Stimulated activated CD8-positive, alpha-beta memory T cell treated with anti-CD3 and anti-CD28 coated beads, Interleukin-7, amount 100 ng/mL, for 24 hours (primary cell): ENCODE measurements at places on chromosomes 2 and 18.

- DNase-seq, result no peak
These were observed 82.2 kb downstream of the ASAP2 start for GRCh38 chr2:9288681-9289338.

DNA sequence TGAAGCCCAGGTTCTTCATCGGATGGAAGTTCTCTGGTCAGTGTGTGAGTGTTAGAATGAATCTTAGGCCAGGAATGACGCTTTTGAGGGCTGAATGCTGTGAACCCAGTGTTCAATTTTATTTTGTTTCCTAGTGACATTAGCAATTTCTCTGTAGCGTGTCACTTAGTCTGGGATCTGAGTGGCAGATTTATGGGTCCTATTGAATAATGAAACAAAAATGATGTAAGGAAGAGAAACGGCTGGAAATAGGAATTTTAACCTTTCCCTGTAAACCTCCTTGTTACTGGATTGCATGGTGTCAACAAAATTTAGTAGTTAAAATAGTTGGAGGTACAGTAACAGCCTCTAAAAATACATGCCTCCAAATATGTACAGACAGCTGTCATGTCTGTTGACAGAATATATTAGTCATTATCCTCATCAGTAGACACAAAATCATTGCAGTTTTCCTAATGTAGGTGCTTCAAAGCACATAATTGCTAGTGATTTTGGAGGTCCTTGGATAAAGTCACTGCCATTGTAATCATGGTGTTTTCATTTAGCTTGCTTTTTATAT, 223.8 kb upstream of the SPRED2 start:
- no peak for DNase-seq

DNA sequence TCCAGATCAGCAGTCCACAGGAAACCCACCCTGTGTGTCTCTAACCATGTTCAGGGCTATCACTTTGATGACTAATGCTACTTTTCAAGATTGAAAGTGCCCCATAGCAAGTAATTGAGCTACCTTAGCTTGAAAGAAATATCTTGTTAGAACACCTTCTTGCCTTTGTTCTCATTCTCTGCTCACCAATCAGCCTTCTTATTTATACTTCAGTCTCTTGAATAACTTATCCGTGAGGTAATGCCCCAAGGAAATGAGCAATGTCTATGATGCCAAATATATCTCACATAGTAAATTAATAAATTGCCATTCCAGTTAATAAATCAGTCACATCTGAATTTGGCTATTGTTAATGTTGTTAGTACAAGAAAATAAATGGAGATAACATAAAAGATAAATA, 141.6 kb downstream of the WDPCP start:
- no peak for DNase-seq

DNA sequence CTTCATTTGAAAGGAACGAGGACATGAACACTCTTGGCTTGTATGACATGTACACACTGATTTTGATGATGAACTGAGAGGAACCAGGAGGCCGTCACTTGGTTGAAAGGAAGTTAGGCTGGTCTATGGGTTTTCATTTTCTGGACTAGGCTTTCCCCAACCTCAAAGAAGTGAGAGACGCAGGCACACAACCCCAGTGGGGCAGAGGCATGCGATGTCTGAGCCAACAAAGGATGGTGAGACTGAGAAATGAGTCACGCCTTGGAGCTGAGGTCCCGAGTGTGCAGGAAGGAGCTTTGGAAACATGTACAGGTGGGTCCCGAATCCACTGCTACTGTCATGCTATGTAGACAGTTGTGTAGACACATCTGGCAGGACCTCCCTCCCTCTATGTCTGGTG, 24.1 kb downstream of the SIGLEC15 start:
- DNase-seq, result no peak

DNA sequence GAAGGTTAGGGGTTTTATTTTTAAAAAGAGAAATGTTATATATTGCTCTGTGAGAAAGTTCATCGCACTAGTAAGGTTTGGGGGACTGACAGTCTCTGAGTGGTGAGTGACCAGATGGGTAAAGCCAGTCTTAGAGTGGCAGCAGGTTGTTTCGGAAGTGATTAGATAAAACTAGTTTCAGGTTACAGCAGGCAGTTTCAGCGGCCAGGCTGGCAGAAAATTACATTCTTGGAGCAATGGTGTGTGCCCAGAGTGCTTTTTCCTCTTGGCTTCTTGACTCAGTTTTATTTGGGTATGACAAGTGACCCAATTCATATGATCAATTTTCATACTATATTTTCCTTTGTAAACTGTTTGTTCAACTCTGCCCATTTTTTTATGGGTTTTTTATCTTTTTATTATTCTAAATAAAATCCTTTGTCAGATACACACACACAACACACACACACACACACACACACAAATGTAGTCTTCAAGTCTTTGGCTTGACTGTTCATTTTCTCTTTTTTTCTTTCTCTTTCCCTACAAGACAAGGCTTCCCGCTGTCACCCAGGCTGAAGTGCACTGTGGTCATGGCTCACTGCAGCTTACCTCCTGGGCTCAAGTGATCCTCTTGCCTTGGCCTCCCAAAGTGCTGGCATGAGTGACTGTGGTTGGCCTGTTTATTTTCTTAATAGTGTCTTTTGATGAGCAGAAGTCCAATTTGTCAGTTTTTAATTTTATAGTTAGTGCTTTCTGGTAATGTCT, 30.9 kb downstream of the RALBP1 start:
- DNase-seq, result no peak

GRCh38 chr2:158823486-158824237, 28.5 kb downstream of the DAPL1 start:
- no peak for DNase-seq

GRCh38 chr2:50443868-50444630, 587.9 kb downstream of the NRXN1 start:
- DNase-seq, result no peak

DNA sequence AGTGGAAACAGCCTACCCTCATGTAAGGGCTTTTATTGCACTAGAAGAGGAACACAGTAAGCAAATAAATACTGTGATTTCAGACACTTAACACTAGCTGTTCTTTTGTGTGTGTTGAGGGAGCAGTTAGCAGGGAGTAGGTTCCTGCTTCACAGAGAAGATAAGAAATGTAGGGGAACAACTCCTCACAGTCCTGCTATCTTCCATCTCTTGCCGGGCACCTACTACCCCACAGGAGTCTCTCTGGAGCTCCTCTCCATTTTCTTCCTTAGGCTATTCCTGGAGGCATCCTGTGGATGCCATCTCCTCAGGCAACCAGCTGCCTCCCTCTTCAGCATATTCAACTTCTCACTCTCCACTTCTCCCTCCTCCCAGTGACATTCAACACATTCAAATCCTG, 145.0 kb downstream of the SRBD1 start:
- DNase-seq, result no peak

DNA sequence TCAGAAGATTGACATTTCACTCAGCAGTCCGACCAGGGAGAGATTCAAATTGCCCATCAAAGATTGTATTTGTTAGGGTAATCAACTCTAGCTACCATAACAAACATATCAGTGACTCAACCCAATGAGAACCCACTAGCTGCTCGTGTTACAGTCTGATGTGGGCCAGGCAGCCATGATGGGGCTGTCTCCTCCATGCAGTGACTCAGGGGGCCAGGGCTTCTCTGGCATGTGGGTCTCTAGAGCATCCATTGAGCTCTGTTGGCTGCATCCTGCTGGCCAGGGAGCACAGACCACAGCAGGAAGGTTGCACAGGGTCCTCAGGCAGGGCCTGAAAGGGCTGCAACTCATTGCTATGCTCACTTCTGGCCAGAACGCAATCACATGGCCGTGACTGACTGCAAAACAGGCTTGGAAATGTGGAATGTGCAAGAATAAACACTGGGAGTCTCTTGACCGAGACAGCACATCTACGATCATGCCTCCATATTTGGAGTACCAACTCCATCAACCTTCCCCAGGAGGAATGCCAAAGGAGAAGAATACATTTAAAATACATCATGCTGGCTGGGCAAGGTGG, 216.8 kb downstream of the EIPR1 start:
- DNase-seq, result no peak

DNA sequence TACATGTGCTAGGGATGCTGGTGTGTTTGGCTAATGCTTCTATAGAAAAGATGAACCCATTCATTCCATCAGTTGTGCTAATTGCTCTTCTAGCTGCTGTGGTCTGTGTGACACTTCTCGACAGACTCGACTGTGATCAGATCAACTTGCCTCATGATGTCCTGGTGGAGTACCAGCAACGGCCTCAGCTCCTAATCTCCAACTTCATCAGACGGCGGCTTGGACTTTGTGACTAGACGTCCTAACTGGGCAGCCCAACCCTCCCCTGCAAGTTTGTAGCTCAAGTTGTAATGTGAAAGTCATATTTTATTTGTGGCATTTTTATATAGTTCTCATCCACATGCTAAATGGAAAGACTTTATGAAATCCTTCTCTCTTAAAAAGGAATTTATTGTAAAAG, 33.0 kb downstream of the UPP2 start:
- DNase-seq, result no peak

- DNase-seq, result no peak
These were observed 104.3 kb downstream of the PRKCE start for GRCh38 chr2:45755585-45756335.

DNA sequence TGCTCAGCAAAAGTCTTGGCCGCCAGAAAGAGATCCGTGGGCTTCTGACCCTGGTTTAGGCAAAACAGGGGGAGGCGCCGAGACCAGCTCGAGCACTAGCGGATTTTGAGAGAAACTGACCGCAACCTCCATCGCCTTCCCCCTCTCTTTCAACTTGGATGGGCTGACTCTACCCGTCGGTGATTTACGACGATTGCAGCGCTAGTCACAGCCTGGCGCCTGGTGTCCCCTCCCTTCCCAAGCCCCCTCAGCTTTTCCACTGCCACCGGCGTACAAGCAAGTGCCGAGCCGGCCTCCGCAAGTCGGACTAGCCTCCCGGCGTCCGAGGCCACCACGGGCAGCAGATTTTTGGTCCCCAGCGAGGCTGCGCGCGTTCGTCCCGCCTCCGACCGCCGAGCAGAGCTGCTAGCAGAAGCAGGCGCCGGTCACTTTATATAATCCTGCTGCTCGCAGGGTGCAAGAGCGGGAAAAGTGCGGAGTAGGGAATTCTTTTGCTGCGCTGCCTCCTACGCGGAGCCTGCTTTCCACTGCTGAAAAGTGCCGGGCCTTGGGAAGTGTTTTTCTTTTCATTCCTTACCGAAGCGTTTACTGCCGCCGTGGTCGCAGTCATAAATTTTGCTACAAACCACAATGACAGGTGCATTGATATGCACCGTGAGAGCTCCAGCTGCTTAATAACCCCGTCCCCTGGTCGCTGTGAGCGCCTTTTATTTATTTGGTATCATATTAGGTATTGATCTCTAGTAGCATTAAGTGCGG, 7.7 kb downstream of the HOXD3 start:
- no peak for DNase-seq

DNA sequence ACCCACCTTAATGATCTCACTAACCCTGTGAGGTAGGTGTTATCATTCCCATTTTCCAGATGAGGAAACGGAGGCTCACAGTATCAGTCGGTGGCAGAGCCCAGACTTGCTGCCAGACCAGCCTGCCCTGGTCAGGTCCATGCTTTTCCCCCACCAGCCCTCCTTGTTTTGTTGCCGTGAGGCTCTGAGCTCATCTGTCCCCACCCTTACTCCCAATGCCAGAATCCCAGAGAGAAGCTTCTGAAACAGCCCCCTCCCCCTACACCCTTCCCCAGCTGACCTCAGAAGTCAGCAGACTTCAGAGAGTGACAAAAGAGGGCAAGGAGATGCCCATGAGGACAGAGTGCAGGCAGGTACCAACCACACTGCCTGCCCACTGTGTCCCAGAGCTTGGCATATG, 20.8 kb upstream of the TNS1 start:
- DNase-seq, result no peak

- no peak for DNase-seq
These were observed 5.8 kb upstream of the ANKRD12 start for GRCh38 chr18:9130806-9131205.

GRCh38 chr2:205934443-205934842, 151.5 kb downstream of the INO80D start:
- no peak for DNase-seq

- DNase-seq, result no peak
These were observed 37.3 kb upstream of the TANK start for GRCh38 chr2:161122772-161123530.

DNA sequence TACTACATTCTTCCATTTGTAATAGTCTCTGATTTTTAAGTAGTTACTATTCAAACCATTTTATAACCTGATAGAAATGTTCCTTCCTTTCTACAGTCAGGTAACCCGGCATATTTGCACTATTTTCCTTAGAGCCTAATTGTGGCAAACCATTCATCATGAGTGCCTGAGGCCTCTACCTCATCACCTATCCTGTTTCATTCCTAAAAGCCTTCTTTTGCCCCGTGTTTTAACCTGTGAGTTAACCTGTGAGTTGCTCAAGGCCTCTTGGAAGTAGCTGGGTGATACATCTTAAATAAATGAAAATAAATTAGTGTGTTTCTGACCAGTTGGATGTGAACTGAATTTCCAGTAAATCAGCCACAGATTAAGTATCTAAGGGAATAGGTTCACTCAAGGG, 6.5 kb upstream of the KLHL29 start:
- DNase-seq, result no peak

GRCh38 chr2:24517247-24517646, 26.2 kb downstream of the NCOA1 start:
- DNase-seq, result no peak

DNA sequence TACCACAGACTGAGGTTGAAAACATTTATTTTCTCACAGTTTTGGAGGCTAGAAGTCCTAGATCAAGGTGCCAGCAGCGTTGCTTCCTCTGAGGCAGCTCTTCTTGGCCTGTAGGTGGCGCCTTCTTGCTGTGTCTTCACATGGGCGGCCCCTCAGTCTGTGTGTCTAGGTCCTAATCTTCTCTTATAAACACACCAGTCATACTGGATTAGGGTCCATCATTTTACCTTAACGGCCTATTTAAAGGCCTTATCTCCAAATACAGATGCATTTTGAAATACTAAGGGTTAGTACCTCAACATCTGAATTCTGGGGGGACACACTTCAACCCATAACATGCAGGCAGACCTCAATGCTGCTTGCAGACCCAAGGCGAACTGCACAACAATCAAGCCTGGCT, 4.4 kb upstream of the RMC1 start:
- DNase-seq, result peak; percentile 37

DNA sequence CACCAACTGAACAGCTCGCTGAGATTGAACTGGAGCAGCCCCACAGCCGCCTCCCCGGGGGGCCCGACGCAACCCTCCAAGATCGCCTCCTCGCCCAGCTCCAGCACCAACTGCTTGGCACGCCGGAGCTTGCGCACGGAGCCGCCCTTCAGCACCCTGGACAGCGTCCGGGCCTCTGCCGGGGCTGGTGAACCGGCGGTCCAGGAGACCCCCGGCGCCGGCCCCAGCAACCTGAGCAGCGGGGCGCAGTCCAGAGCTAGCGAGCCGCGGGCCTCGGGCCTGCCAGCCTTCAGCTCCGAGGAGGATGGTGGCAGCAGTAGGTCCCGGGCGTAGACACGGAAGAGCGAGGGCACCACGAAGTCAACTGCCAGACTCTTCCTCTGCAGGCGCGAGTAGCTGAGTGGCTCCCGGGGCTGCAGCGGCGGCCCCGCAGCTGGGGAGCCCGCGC, 1.2 kb downstream of the ALK start:
- DNase-seq, result no peak

GRCh38 chr2:150174971-150175421, 312.5 kb downstream of the RND3 start:
- DNase-seq, result no peak

GRCh38 chr2:85975581-85975980, 86.8 kb upstream of the ST3GAL5 start:
- DNase-seq, result no peak
